ENCODE measurements at places on chromosomes 12 and 14.
A peak's percentile ranks its signal among the peaks of the same experiment; 100 is the strongest.

GRCh38 chr12:51773145-51773869 lies 75.2 kb downstream of the FIGNL2 start:
- DNase-seq, result no peak

GRCh38 chr14:29663281-29663801 lies 264.3 kb downstream of the PRKD1 start:
- no peak for DNase-seq

GRCh38 chr12:16568873-16569272 lies 37.1 kb downstream of the LMO3 start:
- no peak for DNase-seq

- DNase-seq, result no peak
These were observed 20.7 kb upstream of the NEK9 start for GRCh38 chr14:75147423-75148071.

- no peak for DNase-seq
These were observed 29.1 kb downstream of the IL31 start for GRCh38 chr12:122144885-122145284.

DNA sequence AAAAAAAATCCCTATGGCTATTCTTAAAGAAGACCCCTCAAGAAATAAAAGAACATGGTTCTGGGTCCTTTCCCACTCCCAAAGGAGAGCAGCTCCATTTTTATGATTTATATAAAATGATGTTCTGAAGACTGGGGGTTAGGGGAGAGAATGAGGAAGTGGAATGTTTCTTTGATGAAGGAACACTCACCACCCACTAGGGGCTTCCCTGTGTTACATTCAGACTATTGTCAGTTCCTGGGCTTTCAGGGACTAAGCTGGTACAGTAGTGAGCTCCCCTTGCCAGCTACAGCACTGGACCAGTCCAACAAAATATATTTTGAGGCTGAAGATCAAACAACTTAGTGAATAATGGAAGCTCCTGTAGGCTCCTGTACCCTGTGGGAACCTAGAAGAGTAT lies 98.9 kb downstream of the HMGA2 start:
- DNase-seq, result no peak

- peak; percentile 76 for DNase-seq
These were observed 3.6 kb downstream of the SMARCD1 start for GRCh38 chr12:50088577-50089335.

Data from activated CD4-positive, alpha-beta T cell treated with anti-CD3 and anti-CD28 coated beads, Interleukin-2, amount 10 ng/mL, durations not matched to agents 7 days and 5 days (primary cell).